Right ventricle myocardium superior (tissue), 1 donor: ENCODE measurements at places on chromosomes 6 and 20. TPM values are rescaled to one million over a fixed set of nuclear protein-coding genes. Genes with fewer than 3 reads are reported as not detected.

DNA sequence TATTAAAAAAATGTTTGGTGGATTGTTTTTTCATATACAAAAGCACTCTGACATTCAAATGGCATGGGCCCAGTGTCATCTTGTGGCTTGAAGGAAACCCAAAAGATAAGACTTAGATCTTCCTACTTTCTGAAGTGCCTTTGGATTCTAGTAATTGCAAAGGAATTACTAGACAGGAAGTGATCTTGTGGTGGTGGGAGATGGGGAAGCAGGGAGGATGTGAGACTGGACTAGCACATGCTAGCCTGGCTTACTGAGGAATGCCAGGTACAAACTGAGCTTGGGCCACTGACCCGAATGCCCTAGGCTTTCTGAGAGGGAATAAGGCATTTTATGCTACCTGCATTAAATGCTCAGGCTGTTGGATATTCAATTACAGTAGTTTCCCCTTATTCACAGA is 59.0 kb downstream of the AFG1L start:
- no peak for DNase-seq

GRCh38 chr6:19311786-19312185 is 525.4 kb upstream of the ID4 start:
- DNase-seq = no peak

- no peak for DNase-seq
These were observed 21.5 kb upstream of the BMP7 start for GRCh38 chr20:57287901-57288300.

DNA sequence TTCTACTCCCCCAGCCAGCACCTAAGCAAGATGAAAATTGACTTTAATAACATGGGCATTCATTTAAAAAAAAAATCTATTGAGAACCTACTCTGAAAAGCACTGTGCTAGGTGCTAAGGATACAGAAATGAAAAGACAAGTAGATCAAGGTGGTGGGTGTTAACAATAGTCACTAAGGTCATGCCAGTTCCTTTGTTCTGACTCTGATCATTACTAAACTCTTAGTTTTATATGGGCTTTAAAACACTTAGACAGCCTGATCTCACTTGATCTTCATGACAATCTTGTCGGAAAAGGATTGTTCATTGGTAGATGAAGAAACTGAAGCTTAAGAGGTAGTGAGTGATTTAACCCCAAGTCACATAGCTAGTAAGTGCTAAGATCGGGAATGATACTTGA is 285.7 kb upstream of the PRDM1 start:
- no peak for DNase-seq

PROCR gene
- 9.3 TPM for total RNA-seq
